ENCODE measurements at places on chromosomes 3 and 15.

DNA sequence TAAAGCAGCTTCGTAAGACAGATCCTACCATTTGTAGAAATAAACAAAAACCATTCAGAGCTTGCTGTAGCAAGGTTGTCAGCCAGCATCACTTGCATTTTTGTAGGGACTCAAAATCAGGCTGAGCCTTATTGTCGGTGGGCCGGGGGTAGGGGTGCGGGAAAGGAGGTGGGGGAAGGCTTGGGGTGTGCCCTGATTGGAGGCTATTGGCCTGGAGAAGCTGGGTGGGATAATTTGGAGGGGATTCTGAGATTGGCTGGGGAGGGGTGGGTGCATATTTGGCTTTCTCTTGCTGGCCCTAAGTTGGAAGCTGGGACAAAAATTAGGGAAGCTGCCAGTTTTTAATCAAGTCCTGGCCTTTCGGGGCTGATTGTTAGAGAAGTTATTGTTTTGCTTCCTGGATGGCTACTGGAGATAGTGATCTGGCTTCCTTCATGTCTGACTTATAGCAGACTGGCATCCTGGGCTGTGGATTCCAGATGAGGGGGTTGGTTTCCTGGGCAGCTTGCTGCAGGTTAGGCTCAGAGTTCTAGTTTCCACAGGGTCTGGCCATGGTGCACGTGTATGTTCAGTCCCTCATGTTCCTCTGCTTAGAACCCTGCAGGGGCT lies 22.8 kb downstream of the STOML1 start:
- no peak for DNase-seq

DNA sequence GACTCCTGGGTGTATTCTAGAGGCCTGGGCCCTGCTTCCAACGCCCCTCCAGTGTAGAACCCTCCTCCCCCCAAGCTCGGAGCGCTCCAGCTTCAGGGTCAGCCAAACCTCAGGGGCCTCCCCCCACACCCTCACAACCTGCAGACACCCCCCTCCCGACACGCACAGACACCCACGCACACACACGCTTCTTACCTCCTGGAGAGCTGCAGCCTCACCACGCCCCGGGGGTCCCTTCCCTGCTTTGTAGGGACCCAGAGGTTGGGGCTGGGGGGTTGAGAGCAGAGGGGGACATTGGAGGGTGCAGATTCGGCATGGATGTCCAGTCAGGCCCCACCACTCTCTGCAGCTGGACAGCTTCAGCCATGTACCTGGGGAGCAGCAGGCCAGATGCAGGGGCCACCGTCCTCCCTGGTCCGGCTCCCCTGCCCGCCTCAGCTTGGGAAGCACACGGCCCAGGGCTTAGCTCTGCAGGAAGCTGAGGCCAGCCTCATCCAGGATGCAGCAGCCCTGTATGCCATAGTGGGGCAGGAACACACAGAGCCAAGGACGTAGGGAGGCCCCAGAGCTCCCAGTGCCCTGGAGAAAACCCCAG lies 13.0 kb downstream of the ZDHHC19 start:
- DNase-seq, result no peak

DNA sequence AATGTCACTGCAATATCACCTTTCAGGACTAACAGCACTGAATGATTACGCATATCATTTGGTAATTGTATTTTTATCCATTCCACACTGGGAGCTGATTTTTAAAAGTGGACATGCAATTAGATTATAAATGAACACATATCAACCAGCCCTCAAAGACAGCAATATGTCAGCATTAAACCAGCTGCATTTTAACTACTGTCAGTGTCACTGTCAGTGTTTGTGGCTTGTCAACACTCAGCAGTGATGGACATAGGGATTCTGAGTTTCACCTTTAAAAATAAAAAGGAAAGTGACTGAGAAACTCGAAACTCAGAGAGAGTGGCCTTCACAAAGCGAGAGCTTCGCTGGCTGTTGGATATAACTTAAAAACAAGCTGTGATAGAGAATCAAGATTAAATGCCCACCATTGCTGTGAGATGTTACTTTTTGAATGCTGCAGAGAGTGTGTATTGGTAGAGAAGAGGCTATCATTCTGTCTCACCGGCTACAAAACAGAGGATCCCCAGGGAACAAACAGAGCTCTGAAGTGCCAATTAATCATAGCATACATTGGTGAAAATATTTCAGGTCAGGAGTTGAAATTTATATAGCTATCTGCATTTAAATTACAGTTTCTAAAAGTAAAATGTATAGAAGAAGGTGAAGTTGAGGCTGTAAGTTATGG lies 635.8 kb downstream of the SQOR start:
- no peak for DNase-seq

- peak; percentile 85 for DNase-seq
Measured at GRCh38 chr15:54580643-54581042, 602.4 kb downstream of the UNC13C start.

DNA sequence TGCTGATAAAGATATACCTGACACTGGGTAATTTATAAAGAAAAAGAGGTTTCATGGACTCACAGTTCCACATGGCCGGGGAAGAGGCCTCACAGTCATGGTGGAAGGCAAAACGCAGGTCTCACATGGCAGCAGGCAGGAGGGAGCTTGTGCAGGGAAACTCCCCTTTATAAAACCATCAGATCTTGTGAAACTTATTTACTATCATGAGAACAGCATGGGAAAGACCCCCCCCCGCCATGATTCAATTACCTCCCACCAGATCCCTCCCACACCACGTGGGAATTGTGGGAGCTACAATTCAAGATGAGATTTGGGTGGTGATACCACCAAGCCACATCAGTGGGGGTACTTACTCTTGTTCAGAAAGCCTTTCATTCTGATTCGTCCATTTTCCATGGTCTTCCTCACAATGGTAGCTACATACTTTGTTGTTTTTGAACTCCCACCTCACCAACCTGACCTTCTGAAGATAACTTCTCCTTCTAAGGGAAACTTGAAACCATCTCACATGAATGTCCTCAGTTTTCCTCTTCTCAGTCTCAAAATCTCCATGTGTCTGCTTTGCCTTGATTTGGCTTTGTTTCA lies 275.6 kb upstream of the PROK2 start:
- no peak for DNase-seq

Measured in kidney tubule cell (primary cell).